ENCODE measurements at places on chromosomes 5 and 9. TPM values are rescaled to one million over a fixed set of nuclear protein-coding genes. Genes with fewer than 3 reads are reported as not detected.
A peak's percentile ranks its signal among the peaks of the same experiment; 100 is the strongest.

GRCh38 chr9:98248737-98249474 lies 6.5 kb downstream of the TBC1D2 start:
- DNase-seq: peak; percentile 91

The FBN2 gene
- total RNA-seq: 4.3 TPM

GRCh38 chr9:117103438-117104110 lies 311.3 kb downstream of the ASTN2 start:
- no peak for DNase-seq

GRCh38 chr9:137972355-137972987 lies 94.9 kb downstream of the CACNA1B start:
- peak; percentile 40 for DNase-seq

The ERCC8 gene
- 9.4 TPM for total RNA-seq

GRCh38 chr5:169302491-169303118 lies 1.7 kb upstream of the SLIT3 start:
- DNase-seq: peak; percentile 91

DNA sequence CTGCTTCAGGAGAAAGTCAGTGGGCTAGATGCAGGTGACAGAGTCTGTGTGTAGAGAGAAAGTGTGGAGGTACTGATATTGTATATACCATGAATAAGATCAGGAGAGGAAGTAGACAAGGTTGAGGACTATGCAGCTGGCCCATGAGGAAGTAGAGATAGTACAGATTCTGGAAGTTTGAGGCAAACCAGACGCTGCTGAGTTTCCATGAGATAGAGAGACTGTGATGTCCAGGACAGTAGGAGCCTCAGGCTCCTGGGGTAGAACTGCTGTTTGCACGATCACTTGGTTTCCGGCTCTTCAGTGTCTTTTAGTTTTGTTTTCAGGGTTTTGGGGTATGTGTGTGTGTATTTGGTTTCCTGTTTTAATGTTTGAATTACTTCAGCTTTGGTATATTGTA lies 13.6 kb downstream of the OTULINL start:
- no peak for DNase-seq

The C5orf46 gene
- not detected for total RNA-seq

The CDKN2B gene
- total RNA-seq: 7.1 TPM

- peak; percentile 69 for DNase-seq
Observed at GRCh38 chr9:91727316-91727861, 222.6 kb downstream of the ROR2 start.

- no peak for DNase-seq
Observed at GRCh38 chr5:36202521-36202961, 39.2 kb downstream of the NADK2 start.

The PLEKHG4B gene
- 0.05 TPM for total RNA-seq

The MYORG gene
- 30.6 TPM for total RNA-seq

DNA sequence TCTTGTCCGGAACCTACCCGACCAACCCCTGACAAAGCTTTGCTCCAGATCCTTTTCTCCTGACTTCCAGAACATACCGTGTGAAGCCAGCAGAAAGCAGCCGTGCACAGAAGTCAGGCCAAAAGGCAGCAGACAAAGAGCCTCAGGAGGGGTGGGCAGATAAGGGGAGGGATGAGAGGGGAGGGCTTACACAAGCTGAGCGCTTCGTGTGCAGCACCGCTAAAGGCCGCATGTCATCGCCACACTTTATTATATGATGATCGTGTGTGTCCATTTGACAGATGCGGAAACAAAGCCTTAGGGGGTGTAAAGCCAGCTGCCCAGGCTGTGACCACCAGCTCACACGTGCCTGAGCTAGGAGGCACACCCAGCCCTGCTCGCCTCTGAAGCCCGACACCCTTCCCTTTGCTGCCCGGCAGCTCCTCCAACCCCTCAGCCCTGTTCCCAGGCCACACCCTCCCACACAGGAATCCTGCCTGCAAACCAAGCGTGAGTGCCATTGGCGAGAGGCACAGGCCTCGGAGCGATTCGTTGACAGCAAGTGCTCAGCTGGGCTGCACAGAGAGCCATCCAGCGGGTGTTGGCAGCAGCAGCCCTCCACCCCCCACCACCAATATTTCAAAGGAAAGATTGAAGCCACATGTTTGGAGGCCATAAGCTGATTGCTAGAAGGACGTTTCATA lies 170.5 kb upstream of the SMIM23 start:
- DNase-seq: no peak

DNA sequence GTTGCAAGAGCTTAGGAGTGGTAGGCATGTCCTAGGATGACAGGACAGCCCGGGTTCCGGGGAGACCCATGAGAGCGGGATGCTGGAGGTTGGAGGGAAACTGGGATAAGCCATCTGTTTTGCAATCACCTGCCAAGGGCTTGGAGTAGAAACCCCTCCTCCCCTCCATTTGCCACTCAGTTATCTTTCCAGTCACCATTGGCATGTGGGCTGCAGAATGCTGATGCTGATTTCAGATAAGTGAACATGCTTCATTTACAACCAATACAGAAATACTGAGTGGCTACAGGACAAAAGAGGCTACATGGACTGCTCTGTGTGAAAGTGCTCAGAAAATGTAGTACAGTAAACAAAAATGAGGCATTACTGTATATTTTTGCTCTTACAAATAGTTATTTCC lies 93.4 kb upstream of the KIF2A start:
- no peak for DNase-seq

DNA sequence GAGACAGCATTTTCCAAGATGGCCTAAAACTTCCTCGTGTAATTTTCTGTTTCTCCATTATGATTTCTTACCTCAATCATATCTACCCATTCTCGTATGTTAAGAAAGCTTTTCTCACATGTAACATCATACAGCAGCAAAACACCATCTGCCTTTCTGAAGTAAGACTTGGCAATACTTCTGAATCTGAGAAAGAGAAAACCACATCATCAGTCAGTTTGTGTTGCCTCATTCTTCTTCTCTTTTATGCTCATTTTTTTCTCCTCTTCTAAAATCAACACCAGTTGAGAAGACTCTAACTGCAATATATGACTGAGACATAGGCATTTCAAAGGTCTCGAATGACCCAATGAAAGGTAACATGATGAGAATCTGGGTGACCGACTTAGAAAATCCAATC lies 66.0 kb downstream of the RASEF start:
- no peak for DNase-seq

The STPG3 gene
- total RNA-seq: not detected

GRCh38 chr5:72268753-72269410 lies 51.2 kb downstream of the MRPS27 start:
- DNase-seq: no peak

The IL17B gene
- 15.2 TPM for total RNA-seq

DNA sequence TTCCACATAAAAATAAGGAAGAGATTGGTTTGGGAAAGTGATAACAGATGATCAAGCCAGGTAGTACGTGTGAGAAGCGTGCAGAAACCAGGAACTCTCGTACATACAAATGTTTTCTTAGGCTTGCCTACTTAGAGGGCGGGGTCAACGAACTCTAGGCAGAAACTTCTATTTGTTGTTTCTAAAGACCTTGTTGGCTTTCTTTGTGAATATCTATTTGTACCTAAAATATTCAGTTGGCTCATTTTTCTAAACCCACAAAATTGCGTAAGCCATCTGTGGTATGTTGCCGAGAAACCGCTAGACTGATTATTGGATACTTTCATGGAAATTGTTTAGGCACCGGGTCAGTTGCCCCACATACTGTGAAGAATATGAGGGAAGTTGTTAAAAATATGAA lies 458.5 kb downstream of the MAT2B start:
- no peak for DNase-seq

The FGF10 gene
- 12.2 TPM for total RNA-seq

The ROPN1L gene
- 0.67 TPM for total RNA-seq

The SVEP1 gene
- 113 TPM for total RNA-seq

DNA sequence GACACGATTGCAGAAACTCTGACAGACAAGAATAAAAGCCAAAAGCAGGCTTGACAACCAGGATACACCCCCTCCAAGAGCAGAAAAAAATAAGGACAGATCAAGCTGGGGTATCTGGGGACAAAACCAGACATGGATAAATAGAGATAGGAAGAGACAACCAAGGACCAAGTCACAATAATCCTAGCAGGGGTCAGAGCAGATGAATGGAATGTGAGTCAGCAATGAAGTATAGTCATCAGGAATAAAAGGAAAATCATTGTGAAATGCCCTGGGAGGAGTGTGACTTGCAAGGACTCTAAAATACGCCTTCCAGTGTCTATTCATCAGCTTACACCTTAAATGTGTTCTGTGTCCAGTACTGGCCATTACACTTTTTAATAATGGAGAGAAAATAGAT lies 206.8 kb downstream of the CAAP1 start:
- no peak for DNase-seq

The SPINK13 gene
- total RNA-seq: not detected

DNA sequence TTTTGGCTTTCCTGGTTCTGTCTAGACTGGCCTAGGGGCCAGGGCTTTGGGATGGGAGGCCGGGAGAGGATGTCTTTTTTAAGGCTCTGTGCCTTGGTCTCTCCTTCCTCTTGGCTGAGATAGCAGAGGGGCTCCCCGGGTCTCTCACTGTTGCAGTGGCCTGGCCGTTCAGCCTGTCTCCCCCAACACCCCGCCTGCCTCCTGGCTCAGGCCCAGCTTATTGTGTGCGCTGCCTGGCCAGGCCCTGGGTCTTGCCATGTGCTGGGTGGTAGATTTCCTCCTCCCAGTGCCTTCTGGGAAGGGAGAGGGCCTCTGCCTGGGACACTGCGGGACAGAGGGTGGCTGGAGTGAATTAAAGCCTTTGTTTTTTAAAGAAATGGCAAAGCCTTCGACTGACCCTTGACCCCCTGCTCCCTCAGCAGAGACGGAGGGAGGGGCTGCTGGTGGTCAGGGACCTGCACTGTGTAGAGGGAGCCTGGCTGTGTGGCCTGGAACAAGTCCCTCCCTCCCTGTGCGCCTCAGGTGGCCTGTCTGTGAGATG lies 11.1 kb downstream of the FPGS start:
- no peak for DNase-seq

The SUB1 gene
- 179 TPM for total RNA-seq

DNA sequence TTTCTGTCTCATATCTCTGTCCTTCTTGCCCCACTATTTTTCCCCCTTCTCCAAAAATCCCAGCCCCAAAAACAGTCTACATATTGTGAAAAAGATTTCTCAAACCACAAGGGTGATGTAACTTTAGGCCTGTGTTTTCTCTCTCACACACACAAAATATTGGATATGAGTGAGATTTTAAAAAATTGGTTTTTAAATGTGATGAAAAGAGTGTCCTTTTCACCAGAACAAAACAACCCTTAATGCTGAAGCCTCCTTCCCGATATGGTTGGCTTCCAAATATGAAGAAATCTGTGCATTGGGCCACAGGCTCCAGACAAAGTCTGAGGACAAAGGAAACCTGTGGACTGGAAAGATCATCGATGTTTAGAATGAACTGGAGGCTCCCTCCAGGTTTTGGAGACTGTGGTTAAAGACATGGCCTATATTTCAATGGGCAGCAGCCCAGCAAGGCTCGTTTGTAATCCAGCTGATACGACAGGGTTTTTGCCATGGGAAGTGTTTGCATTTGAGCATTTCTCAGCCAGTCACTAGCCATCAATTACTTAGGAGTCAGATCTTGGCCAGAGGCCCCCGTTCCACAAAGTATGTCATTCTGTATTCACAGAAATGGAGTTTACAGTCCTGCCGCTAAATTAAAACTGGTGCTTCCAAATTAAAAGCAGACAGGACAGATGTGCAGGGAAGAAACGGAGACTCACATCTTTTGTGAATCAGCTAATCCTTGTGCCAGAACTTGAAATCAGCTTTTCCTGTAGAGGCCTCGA lies 546.3 kb downstream of the EBF1 start:
- no peak for DNase-seq

The LRRC19 gene
- total RNA-seq: not detected

The OR13C5 gene
- not detected for total RNA-seq

GRCh38 chr9:78035383-78035993 lies 3.9 kb upstream of the GNAQ start:
- no peak for DNase-seq

The ADCY2 gene
- 15.1 TPM for total RNA-seq

DNA sequence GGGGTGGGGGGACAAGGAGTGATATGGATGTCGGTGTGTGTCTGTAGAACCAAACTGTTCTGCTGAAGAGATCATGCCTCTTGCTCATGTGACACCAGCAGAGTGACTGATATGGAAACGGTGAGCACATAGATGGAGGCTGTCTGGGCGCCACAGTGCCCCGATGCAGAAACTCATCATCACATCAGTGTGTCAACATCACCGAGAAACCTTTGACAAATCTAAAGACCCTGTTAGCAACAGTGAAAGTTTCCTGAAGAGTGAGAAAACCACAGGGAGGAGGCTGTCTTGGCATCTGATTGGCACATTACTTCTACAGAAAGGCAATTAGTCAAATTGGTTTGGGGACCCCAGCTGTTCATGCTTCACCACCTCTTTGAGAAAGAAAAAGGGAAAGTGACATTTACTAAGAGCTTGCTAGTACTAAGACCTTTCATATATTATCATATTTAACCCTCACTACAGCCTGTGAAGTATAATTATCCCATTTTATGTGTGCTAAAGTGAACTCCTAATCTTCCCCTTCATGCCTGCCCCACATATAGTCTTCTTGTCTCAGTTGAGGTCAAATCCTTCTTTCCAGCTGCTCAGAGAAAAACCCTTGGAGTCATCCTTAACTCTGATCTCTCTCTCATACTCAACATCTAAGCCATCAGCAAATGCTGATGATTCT lies 25.6 kb downstream of the CSF2 start:
- DNase-seq: no peak

- DNase-seq: no peak
Observed at GRCh38 chr9:34884747-34885189, 73.3 kb upstream of the PHF24 start.

DNA sequence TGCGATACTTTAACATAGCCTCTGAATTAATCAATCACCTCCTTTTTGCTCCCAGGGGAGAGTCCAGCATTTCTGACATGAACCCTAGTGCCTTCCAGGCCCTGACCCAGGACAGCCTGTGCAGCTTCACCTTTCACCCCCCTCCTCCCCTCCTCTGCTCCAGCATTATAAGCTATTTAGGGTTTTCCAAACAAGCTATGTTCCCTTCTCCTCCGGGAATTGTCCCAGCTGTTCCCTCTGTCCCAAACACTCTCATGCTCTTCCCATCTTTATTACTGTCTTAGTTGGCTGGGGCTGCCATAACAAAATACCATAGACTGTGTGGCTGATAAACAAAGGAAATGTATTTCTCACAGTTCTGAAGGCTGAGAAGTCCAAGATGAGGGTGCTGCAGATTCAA lies 161.5 kb downstream of the EBF1 start:
- DNase-seq: no peak

GRCh38 chr9:121189006-121189405 lies 12.7 kb downstream of the RAB14 start:
- DNase-seq: no peak

DNA sequence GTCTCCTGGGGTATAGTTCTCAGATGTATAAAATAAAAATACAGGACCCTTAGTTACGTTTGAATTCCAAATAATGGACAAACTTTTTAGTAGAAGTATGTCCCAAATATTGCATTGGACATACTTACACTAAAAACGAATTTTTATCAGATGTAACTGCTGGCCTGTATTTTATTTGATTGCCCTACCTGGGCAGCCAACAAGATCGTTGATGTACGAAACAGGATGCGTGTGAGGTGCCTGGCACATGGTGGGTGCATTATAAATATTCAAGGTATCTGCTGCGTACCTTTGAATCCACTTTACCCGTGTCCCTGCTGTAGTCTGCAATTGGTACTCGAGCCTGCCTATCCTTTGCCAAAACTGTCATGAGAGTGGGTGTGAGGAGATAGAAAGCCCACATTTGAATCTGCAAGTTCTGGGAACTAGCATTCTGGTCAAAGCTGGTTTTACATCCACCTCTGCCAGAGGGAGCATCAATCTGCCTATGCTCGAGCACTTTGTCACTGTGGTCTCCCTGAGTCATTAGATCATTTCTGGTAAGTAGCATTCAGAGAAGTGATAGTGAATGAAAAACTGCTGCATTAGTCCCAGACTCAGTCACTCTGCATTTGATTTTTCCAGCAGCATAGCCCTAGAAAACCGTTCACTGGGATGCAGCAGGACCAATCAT lies 133.7 kb upstream of the IQGAP2 start:
- DNase-seq: no peak
